ENCODE measurements at places on chromosomes 7 and 10. TPM values are rescaled to one million over a fixed set of nuclear protein-coding genes. Genes with fewer than 3 reads are reported as not detected.

The TBX20 gene
- not detected for total RNA-seq

DNA sequence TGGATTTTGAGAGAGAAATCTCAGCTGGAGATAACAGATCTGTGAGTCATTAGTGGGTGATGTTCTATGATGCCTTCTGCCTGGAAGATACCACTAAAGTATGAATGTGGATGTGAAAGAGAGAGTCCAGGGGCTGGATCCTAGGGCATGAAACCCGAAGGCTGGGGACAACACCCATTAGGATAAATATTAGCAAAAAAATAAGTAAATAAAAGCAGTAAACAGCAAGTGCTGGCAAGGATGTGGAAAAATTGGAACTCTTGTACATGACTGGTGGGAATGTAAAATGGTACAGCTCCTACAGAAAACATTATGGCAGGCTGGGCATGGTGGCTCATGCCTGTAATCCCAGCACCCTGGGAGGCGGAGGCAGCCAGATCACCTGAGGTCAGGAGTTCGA is 16.6 kb upstream of the MGMT start:
- no peak for DNase-seq

DNA sequence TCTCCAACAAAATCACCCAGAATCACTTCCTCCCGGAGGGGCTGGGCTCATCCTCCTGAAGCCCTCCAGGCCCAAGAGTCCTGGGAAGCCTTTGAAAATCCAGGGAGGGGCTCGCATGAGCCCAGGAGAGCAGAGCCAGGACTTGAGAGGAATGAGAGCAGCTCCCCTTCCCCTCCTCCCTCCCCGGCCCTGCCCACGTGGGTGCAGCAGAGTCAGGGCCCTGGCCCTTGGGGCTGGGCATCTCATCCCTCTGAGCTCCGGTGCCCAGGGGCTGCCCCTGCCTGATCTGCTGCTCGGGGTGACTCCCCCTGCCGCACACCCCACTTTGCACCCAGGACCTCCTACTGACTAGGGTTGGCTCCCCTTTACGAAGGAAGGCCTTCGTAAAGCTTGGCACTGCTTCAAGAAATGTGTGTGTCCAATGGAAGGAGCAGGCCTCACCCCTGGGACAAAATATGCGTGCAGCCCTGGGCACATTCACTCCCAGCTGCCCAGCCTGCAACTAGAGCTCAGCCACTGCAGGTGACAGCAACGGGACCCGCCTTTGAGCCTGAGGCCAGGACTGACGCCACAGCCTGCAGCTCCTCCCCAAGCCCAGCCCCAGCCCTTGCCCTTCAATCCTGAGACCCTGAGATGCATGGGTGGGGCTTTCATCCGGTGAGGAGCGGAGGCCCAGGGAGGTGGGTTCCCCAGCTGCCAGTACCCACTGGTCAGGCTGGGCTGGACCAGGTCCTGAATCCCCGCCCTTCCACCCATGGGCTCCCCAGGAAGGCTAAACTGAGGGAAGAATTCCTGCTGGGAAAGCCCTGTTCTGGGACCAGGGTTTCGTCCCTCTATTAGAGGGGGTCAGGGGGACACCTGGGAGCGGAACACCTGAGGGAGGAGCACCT is 21.8 kb downstream of the PWWP2B start:
- peak; percentile 49 for DNase-seq

GRCh38 chr7:157253850-157254249 is 83.0 kb upstream of the DNAJB6 start:
- DNase-seq, result no peak

- peak; percentile 71 for DNase-seq
Measured at GRCh38 chr10:43255634-43256431, 11.0 kb downstream of the RASGEF1A start.

GRCh38 chr10:58424176-58424575 is 39.0 kb downstream of the TFAM start:
- DNase-seq, result no peak

The BEND7 gene
- total RNA-seq, result 9.1 TPM

The CTBP2 gene
- total RNA-seq, result 97.6 TPM

The TFEC gene
- 0.06 TPM for total RNA-seq

The HIPK2 gene
- 14.2 TPM for total RNA-seq

DNA sequence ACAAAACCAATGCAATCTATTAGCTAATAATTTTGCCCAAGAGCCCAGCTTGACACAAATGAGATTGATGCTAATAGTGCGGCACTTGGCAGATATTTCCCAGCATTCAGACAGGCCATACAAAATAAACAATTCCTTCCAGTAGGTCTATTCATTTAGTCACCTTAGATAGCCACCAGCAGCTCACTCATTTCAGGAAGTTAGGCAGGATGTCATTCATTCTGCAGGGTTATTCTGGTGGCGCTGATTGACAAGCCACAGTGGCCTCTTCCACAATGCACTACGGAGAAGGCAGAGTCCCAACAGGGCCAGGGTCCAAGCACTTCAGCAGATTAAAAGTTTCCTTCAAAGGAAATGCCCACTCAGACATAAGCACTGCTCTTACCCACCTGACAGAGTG is 55.8 kb downstream of the PIK3AP1 start:
- peak; percentile 16 for DNase-seq

DNA sequence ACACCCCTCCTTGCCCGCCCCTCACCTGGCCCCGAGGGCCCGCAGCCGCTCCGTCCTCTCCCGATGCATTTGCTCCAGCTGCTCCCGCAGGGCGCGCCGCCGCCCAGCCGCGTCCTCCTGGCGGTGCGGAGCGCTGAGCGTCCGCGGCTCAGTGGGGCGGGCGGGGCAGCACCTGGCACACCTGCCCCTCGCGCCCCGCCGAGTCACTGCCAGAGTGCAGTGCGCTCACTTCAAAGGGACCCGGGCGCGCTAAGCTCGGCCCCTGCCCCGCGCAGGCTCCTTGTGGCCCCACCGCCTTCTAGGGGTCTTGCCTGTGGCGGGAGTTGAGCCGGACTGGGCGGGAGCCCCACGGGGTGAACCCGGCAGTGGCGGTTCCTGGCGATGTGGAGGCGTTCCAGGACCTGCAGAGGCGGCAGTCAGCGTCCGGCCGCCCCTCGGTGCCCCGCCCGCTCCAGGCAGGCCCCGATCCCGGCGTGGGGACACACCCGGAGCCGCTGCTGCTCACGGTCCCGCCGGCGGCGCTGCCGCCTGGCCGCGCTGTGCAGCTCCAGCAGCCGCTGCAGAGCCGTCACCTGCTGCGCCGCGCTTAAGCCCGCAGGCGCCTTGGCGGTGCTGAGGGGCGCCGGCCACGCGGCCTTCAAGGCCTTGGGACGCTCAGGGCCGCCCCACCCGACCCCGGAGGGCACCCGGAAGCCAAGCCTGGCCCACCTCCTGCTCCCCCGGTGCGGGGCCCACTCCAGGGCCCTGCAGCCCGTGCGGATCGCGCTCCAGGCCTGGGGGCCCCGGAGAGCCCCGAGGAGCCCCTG is 6.7 kb downstream of the ATP6V1F start:
- peak; percentile 88 for DNase-seq

The LGI1 gene
- 20.2 TPM for total RNA-seq

DNA sequence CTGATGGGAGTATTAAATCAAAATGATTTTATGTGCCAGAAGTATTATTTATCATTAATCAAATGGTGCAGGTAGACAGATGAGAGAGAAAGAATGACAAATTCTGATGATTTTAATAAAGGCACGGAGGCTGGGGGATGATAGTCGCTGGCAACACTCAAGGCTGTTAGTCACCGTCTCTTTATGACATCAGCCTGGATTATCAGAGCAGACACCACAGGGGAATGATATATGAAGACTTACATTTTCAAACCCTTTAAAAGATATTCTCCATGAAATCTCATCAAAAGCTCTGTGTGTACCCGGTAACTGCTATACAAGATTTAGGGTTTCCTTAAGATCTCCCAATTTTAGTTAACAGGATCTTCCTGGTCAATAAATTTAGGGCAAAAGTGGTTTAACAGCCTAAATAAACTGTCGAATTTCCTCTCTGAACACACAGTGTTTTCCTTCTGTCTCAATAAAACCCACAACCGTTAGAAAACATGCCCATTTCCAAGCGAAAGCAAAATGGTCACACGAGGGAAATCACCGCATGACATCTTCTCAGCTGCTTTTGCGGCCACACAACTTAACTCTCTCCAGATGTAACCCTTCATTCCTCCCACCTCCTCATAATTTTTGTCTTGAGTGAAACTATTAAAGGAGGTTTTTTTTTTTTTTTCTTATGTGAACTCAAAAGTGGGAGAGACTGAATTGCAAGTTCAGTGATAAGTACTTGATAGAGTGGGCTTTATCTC is 133.2 kb upstream of the FAM171A1 start:
- no peak for DNase-seq

The MAP3K8 gene
- total RNA-seq, result 7.3 TPM

- no peak for DNase-seq
Measured at GRCh38 chr7:42980084-42980483, 47.9 kb downstream of the MRPL32 start.

The SPDYE8 gene
- total RNA-seq, result not detected

DNA sequence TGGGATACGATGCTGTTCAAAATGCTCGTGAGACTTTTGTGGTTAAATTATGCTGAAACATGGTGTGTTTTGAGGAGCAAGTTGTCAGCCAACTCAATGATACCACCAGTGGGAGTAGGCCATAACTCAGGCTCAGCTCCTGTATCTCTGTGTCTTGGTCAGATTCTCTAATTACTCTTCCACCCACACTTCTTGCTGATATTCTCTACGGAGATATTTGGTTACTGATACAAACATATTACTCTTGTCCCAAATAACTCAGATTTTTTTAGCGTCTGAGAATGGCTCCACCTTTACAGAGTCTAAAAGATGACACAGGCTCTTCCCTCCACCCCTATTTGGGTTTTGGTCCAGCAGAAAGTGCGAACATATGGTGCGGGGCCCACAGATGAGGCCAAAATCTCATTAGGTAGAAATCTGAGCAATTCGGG is 168.9 kb downstream of the PKD1L1 start:
- no peak for DNase-seq

The COL1A2 gene
- 47.9 TPM for total RNA-seq

GRCh38 chr10:123462756-123463155 is 203.4 kb upstream of the GPR26 start:
- DNase-seq, result no peak

The THSD7A gene
- 0.22 TPM for total RNA-seq

The HOXA13 gene
- total RNA-seq, result not detected

GRCh38 chr10:1633783-1634182 is 103.5 kb downstream of the ADARB2 start:
- no peak for DNase-seq

- DNase-seq, result no peak
Measured at GRCh38 chr10:98795467-98795866, 348.7 kb upstream of the HPS1 start.

DNA sequence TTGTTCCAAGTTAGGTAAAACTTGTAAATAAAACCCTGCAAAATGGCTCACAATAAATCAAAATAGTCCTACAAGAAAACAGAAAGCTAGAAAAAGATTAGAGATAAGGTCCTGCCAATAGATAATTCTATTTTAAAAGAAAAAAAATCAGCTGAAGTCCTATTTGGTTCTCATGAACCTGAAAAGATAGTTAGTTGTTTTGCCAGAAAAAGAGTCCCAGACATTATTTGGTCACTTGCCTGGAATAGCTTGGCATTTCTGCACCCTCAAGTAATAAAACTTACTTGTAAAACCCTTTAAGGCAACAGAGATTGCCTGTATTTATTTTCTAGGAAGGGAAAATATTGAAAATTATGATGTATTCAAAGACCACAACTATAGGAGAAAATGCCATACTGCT is 47.7 kb downstream of the LRRN3 start:
- no peak for DNase-seq

- no peak for DNase-seq
Measured at GRCh38 chr10:6722616-6723004, 142.5 kb upstream of the PRKCQ start.

DNA sequence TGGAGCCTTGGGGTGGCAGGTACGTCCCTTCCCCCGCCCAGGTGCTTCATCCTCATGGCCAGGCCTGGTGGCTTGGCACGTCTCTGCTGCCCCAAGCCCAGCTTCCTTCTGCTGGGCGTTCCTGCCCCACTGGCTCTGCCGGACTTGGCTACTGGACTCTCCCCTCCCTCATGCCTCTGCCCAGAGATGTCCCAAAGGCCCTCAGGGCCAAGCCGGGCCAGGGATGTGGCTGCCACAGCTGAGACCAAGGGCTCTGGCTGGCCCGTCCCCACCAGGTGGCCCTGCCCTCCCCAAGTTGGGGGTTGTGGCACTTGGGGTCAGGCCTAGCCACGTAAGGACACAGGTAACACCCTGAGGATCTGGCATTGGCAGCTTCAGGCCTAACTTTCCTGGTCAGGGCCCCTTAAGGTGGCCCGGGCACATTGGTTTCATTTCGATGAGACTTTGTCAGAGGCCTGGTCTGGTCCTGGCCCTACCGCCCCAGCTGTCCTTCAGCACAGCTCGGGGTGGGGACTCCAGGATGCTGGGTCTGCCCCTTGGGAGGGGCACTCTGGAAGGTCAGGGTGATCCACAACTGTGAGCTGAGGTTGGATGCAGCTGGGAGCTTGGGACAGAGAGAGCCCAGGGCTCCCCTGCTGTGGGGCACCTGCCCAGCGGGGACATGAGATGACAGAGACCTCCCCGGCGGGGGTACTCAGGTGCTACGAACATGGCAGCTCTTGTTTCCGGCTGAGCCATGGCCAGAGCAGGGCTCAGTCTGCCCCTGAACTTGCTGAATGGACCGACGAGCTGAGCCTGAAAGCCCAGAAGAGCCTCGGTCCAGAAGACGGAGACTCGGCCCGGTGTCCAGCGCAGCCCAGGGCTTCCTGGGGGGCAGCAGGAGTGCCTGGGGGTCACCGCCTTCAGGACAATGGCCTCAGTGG is 2.9 kb downstream of the BHLHA15 start:
- DNase-seq, result no peak

- DNase-seq, result no peak
Measured at GRCh38 chr7:113367041-113367586, 248.8 kb upstream of the SMIM30 start.

- no peak for DNase-seq
Measured at GRCh38 chr7:154592388-154592787, 410.5 kb downstream of the PAXIP1 start.

DNA sequence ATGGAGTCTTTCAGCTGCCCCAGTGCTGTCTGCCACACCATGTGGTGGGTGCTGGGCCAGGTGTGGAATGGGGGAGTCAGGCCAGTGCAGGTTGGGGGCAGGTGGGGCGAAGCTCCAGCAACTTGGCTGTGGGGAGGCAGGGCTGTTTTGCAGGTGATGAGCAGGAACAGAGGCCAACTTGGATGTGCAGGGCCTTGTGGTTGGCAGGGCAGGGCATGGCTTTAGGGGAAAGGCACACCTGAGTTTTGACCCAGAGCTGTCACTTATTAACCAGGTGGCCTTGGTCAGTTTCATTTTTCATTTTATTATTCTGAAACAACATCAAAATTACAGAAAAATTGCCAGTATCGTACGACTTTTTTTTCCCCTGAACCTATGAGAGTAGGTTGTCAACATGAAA is 1.1 kb upstream of the SFTPA2 start:
- DNase-seq, result no peak

DNA sequence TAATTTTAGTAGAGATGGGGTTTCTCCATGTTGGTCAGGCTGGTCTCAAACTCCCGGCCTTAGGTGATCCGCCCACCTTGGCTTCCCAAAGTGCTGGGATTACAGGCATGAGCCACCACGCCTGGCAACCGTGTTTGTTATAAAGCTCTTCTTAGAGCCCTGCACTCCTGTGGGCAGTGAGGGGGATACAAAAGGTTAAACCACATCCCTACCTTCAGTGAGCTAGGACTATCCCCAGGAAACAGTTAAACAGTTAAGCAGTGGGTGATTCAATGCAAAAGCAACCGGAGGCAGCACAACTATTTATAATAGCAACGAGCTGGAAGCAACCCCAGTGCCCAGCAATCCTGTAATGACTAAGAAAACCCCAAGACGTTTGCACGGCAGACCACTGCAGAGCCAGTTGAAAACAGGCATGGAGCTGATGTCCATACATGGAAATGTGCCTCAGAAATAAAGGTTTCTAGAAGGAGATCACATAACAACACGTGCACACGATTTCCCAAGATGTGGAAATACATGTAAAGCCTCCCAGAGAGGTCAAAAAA is 107.2 kb upstream of the LYZL2 start:
- no peak for DNase-seq

The C10orf62 gene
- not detected for total RNA-seq
